Right renal cortex interstitium (tissue), 3 donors: ENCODE measurements at places on chromosomes 16 and 17. TPM values are rescaled to one million over a fixed set of nuclear protein-coding genes. Genes with fewer than 3 reads are reported as not detected.

DNA sequence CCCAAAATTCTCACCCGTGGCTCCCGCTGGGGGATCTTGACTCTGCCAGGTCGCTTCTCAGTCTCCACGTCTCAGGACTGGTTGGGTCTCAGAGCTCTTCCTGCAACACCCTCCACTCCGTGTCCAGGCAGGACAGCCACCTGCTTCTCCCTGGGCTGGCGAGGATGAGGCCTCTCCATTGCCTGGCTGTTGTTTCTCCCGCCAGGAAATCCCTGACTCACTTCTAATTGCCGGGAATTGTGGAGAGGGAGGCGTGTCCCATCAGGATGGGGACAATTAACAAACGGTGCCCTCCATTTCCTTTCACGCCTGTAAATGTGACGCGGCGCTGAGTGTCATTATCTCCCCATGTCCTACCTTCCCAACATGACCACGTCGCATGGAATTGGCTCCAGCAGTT, 204.5 kb downstream of the RBFOX3 start:
- no peak for DNase-seq

DNA sequence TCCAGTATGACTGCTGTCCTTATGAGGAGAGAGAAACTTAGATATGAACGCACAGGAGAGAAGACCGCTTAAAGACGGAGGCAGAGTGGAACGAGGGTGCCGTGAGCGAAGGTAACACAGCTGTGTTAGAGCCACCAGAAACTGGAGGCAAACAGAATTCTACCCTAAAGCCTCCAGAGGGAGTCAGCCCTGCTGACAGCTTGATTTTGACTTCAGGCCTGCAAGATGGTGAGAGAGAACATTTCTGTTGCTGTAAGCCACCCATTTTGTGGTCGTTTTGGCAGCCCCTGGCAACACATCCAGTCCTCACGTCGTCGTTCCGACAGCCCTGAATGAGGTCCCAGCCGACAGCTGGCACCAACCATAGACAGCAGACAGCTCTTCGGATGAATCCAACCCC, 2.8 kb upstream of the SPATA2L start:
- DNase-seq = no peak

- no peak for DNase-seq
Measured at GRCh38 chr16:85850344-85850880, 48.5 kb upstream of the IRF8 start.

DNA sequence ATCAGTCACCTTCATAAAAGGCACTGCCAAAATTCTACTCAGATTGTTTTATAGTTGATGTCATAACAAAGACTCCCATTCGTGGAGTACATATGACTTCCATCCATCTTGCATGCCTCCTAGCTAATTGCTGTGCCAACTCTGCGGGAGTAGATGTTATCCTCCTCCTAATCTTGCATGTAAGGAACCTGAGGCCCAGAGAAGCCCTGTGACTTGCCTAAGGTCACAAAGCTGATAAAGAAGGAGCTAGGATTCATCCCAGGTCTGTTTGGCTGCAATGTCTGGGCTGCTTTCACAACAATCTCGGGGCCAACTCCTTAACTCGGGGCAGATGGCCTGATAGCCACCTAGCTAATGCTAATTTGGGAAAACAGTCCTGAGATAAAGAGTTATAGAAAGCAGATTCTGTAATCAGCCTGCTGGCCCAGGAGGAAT, 87.3 kb downstream of the YPEL2 start:
- no peak for DNase-seq

DNA sequence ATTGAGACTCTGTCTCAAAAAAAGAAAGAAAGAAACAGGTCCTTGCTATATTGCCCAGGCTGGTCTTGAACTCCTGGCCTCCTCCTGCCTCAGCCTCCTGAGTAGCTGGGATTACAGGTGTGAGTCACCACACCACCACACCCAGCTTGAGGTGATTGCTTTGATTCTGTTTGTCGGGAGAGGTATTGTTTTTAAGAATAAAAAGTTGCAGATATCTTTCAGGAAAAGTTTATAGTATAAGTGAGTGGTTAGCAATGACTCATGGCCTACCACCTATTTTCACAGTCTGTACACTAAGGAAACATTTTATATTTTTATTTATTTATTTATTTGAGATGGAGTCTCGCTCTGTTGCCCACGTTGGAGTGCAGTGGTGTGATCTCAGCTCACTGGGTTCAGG, 45.0 kb downstream of the RHOT1 start:
- no peak for DNase-seq

DNA sequence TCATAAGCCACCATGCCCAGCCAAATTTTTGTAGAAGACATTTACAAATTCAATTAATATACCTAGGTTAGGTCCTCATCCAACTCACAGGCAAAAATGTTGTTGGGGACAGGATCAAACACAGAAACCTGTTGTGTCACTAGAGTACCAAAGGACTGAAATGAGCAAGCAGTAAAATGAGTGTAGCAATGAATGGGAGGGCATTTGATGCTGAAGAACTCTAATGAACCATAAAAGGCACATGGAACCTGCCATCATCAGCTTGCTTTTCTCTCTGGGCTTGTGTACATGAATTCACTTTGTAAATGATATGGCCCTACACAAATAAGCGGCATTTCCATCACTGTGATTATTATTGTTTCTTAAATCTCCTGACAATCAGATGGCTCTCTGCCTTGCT, 17.8 kb downstream of the USP31 start:
- no peak for DNase-seq

DNA sequence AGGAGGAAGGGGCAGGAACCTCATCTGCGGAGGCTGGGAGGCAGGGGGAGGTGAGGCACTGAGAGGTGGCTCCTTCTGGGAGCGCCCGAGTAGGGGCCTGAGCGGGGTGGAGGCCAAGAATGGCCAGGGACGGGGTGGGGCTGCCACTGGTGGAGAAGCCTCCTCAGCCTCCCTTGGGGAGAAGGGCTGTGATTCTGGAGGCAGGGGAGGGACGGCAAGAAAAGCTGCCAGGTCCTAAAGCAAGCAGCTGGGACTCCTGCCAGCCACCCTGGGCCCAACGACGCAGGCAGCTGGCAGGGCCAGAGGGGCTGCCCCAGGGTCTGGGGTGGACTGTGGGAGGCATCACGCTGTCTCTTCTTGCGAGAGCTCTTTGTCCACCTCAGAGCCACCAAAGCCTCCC, 12.7 kb upstream of the MLKL start:
- no peak for DNase-seq

GRCh38 chr17:42185621-42185930, 324 bp upstream of the HCRT start:
- no peak for DNase-seq

DNA sequence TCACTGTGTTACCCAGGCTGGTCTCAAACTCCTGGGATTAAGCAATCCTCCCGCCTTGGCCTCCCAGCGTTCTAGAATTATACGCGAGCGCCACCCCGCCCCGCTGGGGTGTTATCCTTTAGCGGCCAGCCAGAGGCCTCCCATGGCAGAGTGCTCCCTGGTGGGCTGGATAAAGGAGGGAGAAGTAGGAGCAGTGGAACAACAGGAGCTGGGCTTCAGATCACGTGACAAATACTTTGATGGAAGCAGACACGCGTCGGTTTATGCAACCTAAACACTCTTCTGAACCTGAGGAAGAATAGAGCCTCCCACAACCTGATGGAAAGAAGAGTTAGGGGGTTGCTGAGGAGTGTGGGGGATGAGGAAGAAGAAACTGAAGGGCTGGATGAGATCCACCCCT, 2114.0 kb downstream of the TP53TG3F start:
- no peak for DNase-seq

- DNase-seq = no peak
Measured at GRCh38 chr17:10171122-10171571, 27.3 kb downstream of the GAS7 start.

Gene KRT32
- not detected for polyA plus RNA-seq

GRCh38 chr17:7612294-7612640, 2.4 kb downstream of the FXR2 start:
- no peak for DNase-seq

DNA sequence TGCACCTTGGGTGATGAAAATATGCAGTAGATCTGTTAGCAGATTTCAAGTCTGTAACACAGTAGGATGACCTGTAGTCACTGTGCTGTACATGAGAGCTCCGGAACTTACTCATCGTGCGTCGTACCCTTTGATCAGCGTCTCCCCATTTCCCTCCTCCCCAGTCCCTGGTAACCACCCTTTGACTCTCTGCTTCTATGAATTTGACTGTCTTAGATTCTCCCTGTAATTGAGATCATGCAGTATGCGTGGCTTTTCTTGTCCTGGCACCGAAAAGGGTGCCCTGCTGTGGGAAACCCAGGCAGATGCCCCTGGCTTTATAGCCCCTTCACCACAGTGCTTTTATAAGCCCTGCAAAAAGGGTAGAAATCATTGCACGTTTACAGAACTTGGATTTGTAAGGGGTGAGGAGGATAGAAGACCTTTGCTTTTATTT, 20.5 kb downstream of the CLEC16A start:
- no peak for DNase-seq

DNA sequence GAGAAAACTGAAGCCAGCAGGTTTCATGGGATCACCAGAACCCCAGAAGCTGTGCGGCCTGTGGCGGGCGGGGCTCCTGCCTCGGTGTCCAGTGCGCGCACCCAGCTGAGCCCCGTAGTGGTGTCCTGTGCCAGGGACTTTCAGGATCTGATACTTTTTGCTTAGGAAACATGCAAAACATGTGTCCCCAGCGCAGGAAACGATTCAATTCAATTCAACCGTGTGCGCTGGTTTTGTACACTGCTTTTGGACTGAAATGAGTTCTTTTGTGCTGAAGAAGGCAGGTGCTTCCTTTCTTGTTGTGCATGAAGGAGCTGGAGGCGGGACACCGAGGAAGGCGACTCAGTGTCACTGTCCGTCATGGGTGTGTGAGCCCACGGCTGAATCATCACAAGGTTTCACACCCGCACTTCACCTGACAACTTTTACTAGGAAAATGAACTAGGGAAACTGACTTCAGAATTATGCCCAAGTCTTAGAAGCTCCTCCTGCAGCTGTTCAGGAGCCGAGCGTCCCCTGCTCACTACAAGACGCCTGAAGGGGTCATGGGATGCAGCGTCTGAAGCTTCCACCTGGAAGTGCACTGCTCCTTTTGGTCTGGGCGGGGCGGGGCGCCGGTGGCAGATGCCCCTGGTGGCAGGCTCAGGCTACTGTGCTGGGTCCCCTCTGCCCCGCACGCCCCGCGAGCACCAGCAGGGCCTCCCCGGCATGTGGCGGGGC, 31.4 kb upstream of the ZNF750 start:
- DNase-seq = no peak

Gene KRT36
- not detected for polyA plus RNA-seq

Gene GPR142
- not detected for polyA plus RNA-seq

GRCh38 chr17:28519236-28519635, 13.1 kb downstream of the FOXN1 start:
- no peak for DNase-seq

DNA sequence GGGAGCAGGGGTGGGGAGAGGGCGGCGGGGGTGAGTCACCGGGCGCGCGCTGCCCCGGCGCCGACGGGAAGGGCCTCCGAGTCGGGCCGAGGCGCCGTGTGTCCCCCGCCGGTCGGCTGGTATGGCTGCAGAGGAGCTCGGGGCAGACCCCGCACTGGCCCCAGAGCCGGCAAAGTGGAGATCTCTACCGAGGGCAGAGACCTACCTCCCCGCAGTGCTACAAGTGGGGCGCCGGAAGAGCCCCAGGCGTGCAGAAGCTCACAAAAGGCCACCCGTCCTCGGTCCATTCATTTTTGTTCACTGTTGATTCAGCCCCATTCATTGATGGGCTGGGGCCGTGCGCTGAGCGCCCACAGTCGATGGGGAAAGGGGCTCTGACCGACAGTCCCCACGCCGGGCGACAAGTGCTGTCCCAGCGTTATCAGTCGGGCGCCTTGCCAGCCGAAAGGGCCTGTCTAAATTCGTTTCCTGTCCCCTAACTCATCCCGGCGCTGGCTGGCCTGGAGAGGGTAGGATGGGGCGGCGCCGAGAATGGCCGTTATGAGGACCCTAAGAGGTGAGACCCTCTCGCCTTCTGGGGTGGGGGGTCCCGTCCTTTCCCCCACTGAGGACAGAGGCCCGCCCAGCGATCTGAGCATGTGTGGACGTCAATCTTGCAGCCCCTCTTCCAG, 709 bp upstream of the ENO3 start:
- DNase-seq = no peak

GRCh38 chr17:29618272-29619065, 4.2 kb downstream of the CORO6 start:
- no peak for DNase-seq

GRCh38 chr17:80195671-80196529, 24.2 kb downstream of the SGSH start:
- no peak for DNase-seq

GRCh38 chr17:50283246-50283645, 9.0 kb downstream of the TMEM92 start:
- DNase-seq = no peak

DNA sequence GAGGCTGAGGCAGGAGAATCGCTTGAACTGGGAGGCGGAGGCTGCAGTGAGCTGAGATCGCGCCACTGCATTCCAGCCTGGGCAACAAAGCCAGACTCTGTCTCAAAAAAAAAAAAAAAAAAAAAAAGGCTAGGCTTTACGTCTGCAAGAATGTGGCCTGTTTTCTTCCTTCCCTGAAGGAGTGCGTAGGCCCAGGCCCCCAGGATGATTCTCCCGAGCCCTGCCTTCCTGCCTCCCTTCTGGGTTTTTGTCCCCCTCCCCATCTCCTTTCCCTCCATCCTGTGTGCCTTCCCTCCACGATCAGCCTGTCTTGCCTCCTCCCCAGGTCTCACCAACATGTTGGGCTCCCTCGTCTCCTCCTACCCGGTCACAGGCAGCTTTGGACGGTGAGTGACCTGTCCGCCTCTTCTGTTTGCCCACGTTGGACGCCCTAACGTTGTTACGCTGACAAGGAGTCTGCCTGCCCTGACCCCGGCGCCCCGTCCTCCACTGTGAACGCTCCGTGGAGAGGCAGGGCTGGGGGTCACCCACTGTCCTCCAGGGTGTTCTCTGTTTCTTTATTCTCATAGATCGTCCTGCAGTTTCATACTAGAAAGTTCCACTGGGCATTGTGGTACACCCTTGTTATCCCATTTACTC, 15.7 kb upstream of the RNF213 start:
- DNase-seq = no peak

DNA sequence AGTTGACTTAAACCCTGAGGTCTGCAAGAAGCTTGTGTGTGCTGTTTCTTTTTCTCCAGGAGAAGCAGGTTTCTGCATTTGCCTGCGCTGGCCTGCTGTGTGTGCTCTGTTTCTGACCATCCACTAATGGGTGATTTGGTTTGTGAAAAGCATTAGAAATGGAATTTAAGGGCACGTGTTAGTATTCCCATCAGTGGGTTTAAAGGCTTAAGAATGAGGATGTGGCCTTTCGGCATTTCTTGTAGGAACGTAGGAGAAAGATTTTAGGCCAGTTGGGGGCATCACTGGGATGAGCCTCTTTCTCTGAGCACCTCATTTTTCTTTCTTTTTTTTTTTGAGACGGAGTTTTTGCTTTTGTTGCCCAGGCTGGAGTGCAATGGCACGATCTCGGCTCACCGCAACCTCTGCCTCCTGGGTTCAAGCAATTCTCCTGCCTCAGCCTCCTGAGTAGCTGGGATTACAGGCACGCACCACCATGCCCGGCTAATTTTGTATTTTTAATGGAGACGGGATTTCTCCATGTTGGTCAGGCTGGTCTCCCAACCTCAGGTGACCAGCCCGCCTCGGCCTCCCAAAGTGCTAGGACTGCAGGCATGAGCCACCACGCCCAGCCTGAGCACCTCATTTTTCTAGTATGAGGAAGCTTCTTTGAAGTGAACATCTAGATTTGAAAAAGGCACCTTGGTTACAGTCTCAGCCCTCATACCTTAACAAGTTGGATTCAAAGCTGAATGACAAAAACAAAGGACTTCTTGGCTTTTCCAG, 110.3 kb downstream of the BANP start:
- no peak for DNase-seq

Gene SOX15
- 2.9 TPM for polyA plus RNA-seq

GRCh38 chr16:56637814-56638750, at the start of gene MT1A:
MT1A (plus strand) TSS chr16:56638666; CDS start chr16:56638739, 73 bp downstream.
- DNase-seq = no peak
